ENCODE measurements at places on chromosomes 2 and 18.

GRCh38 chr2:216635171-216635570 is 2.0 kb downstream of the IGFBP2 start:
- no peak for DNase-seq

DNA sequence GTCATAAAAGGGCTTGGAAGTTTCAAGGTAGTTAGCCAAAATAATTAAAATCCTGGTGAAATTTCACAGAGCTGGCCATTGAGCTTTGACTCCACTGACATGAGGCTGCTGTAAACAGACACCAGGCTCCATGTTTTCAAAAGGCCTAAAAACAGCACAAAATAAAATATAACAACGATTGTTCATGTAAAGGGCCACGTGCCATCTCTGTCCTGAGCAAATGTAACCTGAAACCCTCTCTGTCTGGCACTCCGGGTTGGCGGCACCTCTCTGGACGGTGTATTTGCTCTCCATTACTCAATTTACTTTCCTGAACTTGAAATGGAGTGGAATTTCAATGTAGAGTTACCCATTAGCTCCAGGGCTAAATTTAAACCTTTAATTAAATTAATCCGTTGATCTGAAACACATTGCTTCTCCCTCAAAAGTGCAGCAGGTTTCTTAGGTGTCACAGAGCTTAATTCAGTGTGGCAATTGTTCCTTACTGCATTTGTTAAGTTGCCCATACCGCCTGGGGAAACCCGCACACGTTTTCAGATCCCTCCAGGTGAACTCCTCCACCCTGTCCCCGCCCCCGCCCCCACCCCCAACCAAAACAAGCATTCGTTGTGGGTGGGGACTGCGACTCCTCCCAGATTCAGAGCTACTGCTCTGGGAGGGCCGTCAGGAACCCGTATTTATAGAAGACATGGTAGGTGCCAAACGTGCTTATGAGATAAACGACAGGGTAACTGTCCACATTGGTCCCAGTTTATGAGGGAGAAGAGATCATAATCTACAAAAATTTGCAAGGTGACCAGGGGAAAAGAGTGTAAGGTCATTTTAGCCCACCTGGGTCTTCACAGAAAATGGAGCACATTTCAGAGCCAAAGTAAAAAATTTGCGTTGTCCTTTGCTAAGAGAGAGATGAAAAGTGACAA is 1.2 kb upstream of the CABLES1 start:
- peak; percentile 3 for DNase-seq

- no peak for DNase-seq
Observed at GRCh38 chr2:43566461-43566729, 29.4 kb downstream of the THADA start.

GRCh38 chr2:67232936-67233335 is 164.2 kb upstream of the ETAA1 start:
- no peak for DNase-seq

DNA sequence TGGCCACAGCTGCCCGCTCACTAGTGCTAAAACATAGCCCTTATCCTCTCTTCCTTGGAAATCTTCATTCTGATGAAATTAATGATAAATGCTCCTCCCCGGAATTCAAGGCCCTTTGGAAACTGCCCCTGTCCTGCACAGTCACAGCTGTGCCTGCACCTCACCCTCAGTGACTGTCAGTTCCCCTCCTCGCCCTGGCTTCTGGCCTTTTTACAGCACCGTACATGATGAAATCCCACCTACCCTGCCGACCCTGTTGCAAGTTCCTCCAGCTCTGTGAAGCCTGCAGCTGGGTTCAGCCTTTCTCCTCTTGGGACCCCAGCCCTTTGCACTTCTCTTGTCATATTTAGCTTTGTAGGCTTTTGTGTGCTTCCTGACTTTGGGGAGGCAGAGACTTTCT is 48.4 kb downstream of the DCDC2C start:
- DNase-seq, result no peak

Data from T-helper 22 cell (primary cell).